Stimulated activated CD4-positive, alpha-beta T cell treated with anti-CD3 and anti-CD28 coated beads, Interleukin-1b, Interleukin-23, amount 100 ng/mL, for 1 hour (primary cell): ENCODE measurements at places on chromosomes 7 and 10.
A peak's percentile ranks its signal among the peaks of the same experiment; 100 is the strongest.

GRCh38 chr7:139683137-139683921 is 94.5 kb downstream of the HIPK2 start:
- DNase-seq: no peak

GRCh38 chr7:129471402-129471827 is 30.9 kb upstream of the SMKR1 start:
- no peak for DNase-seq

DNA sequence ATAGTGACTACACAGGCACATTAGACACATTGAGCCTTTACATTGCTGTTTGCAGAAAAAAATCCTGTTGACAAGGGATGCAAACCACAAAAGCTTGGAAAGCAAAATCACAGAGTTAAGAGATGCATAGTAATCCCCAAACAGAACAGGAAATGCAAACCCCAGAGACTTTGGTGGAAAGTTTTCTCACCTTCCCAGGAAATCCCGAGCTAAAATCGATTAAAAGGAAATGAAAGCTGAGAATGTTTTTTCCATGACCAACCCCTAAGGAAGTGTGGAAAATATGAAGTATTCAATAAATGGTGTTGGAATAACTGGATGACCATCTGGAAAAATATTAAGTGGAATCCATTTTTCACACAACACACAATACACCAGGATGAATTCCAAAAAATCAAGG is 598.7 kb downstream of the GRID1 start:
- no peak for DNase-seq

DNA sequence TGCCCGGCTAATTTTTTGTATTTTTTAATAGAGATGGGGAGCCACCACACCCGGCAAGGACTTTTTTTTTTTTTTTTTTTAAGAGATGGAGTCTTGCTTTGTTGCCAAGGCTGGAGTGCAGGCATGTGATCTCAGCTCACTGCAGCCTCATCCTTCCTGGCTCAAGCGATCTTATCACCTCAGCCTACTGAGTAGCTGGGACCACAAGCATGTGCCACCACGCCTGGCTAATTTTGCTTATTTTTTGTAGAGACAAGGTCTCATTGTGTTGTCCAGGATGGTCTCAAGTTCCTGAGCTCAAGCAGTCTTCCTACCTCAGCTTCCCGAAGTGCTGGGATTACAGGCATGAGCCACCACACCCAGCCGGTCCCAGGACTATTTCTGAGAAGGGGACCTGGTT is 9.3 kb upstream of the MCU start:
- DNase-seq: no peak

DNA sequence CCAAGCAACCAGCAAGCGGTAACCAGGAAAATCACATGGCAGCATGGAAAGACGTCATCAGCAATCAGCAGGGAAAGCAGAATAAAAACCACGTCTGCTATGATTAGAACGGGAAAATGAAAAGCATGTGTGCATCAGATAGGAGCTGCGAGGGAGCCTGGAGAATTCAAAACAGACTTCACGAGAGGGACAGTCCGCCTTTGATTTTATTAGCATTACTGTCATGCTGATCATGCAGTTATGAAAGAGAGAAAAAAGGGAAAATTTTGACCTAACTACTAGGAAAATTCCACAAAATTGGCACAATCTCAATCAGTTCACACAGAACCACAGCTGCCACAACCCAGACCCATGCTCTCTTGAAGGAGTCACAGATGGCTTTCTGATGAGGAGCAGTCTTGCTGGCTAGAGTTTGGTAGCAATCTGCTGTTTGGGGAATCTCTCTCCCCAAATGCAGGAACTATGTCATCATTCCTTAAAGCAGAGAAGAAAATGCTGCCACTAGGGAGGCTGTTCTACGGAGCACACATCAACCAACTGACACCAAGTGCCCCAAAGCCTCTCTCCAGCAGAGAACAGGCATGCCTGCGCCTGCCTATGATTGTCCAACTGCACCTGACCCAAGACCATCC is 295.9 kb downstream of the TNS3 start:
- DNase-seq: no peak

DNA sequence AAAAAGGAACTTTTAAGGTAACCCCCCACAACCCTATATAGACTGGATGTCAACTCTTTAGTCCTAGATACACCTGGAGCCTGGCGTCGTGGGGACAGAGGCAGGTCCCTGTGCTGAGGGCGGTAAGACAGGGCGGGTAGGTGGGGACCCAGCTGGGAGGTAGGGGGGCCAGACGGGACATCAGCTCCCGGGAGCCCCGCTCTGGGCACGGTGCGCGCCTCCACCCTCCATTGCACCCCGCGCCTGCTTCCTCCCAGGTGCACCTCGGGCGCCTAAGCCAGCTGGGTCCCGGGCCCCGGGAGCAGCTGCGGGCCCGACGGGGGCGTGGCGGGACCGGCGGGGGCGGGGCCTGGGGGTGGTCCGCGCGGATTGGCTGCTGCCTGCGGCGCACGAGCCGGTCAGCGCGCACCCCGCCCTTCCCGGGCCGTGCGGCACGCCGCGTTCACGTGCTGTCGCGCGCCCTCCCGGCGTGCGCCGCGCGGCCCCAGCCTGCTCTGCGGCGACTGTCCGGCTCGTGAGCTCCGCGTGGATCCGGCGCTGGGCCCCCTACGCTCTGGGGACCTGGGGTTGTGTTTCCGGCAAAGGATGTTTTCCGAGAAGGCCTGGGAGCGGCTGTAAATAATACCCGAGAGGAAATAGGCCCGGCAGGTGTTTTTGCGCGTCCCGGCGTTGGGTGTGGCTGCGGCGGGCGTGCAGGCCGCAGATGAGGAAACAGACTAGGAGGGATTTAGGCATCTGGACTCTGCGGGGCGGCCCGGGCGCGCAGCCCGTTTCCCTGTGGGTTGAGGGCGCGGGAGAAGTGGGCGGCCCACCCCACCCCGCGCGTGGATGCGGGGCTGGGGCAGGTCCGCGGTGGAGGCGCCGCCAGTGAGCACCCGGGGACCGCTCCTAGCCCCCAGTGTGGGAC is 39.1 kb upstream of the PFKFB3 start:
- DNase-seq: peak; percentile 82

DNA sequence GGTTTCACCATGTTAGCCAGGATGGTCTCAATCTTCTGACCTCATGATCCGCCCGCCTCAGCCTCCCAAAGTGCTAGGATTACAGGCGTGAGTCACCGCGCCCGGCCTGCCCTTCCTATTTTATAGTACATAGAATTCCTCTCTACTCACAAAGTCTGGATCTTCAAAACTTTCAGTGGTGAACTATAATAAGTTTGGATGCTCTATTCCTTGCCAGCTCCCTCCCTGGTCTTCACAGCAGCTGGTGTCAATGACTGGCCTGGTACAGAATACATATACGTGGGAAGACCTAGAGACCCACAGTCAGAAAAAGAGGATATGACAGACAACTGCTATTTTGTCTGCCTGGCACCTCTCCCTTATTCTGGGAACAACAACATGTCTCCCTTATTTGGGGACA is 40.8 kb downstream of the ARHGAP12 start:
- DNase-seq: no peak
